Stimulated activated CD8-positive, alpha-beta memory T cell treated with anti-CD3 and anti-CD28 coated beads, Interleukin-4, amount 100 ng/mL, for 1 hour (primary cell): ENCODE measurements at places on chromosomes 2 and 18.

DNA sequence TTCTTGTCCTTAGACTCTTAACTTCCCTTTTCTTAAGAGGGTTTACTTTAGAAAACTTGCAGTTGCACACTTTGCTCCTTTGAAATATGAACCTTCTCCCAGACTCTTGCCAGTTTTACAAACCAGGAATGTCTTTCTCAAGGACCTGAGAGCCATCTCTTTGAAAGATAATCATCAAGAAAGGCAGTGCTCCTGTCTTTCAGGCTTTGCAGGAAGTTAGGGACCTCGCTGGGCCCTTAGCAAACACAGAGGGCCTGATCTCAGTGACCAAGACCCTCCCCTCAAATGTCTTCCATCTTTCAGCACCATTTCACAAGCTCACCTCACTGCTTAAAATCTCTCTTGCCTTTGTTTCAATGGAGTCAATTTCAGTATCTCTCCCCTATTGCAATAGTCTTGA, 32.0 kb upstream of the NYAP2 start:
- DNase-seq: no peak

GRCh38 chr2:19272039-19272438, 86.4 kb downstream of the OSR1 start:
- no peak for DNase-seq

GRCh38 chr2:10410001-10410822, 37.9 kb downstream of the ODC1 start:
- DNase-seq: no peak

- DNase-seq: no peak
These were observed 18.7 kb downstream of the ELAC1 start for GRCh38 chr18:50986360-50987087.
